Prostate gland (tissue), 2 donors: ENCODE measurements at places on chromosomes 3 and 15.

GRCh38 chr3:191382661-191383060 is 52.3 kb upstream of the UTS2B start:
- no peaks in the 10 kb centered on the region for H3K4me1 ChIP-seq
- no peak overlapping the region for H3K4me3 ChIP-seq
- no peak overlapping the region for H3K27ac ChIP-seq
- no peak for DNase-seq
- no peaks in the 10 kb centered on the region for H3K27me3 ChIP-seq
- H3K36me3 ChIP-seq = no peaks in the 10 kb centered on the region

- no peak for DNase-seq
- no peak overlapping the region for H3K4me3 ChIP-seq
- H3K36me3 ChIP-seq = no peaks in the 10 kb centered on the region
Observed at GRCh38 chr3:142897807-142898206, 8.9 kb upstream of the PCOLCE2 start.

DNA sequence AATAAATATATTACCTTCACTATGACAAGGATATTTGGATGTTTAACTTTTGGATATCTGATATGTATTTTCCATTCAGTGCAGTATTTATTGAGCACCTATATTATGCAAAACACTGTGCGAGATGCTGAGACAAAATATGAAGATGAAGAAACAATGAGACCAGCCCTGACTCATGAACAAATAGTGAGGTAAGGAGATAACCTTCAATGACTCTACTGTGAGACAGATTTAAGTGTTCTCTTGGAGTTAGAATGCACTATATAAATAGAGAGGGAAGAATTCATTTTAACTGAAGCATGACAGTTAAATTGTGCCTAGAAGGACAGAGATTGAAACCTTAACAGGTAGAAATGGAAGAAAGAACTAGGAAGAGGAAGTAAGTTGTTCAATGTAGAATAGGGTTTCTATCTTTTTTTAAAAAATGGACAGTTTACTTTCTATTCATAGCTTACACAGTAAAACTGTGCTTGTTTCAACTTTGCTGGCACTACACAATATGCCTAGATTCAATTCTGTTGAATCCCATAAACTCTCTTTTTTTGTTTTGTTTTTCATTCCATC is 124.2 kb downstream of the ZBTB20 start:
- H3K27me3 ChIP-seq = no peaks in the 10 kb centered on the region
- no peaks in the 10 kb centered on the region for H3K36me3 ChIP-seq
- no peak overlapping the region for H3K4me3 ChIP-seq
- no peaks in the 10 kb centered on the region for H3K4me1 ChIP-seq
- no peak overlapping the region for H3K27ac ChIP-seq

DNA sequence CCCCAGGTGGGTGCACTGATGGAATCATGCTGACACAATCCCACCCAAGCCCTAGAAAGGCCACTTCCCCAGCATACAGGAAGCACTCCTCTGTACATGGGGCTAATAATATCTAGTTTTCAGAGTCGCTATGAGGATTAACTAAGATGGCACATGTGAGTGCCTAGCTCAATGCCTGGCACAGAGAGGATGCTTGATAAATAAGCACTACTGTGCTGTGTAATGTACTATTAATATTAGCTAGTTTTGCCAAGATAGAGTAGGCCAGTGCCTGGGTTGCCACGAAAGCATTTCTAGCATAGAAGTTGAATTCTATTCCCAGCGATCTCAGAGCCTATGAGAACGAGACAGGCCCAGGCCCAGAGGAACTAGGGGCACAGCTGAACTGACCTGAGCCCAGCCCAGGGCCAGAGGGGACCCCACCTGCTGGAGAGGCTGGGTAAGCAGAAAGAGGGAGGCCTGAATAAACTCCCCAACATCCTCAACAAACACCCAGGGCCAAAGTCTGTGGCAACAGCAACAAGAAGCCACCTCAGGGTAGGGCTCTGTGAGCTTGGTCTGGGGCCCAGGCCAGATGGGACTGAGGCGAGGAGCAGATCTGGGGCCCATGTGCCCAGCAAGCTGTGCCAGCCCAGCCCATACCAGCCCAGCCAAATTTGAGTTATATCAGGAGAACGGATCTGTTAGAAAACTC is 7.6 kb upstream of the SEMA7A start:
- DNase-seq = no peak
- H3K27ac ChIP-seq = no peak overlapping the region
- H3K27me3 ChIP-seq = no peaks in the 10 kb centered on the region
- H3K4me1 ChIP-seq = no peaks in the 10 kb centered on the region
- H3K4me3 ChIP-seq = no peak overlapping the region

GRCh38 chr3:180000500-180000899 is 36.2 kb downstream of the PEX5L start:
- H3K27ac ChIP-seq = no peak overlapping the region
- no peaks in the 10 kb centered on the region for H3K27me3 ChIP-seq
- DNase-seq = no peak
- no peak overlapping the region for H3K4me3 ChIP-seq
- no peaks in the 10 kb centered on the region for H3K36me3 ChIP-seq
- H3K4me1 ChIP-seq = no peaks in the 10 kb centered on the region

- H3K36me3 ChIP-seq = no peaks in the 10 kb centered on the region
- H3K27ac ChIP-seq = no peak overlapping the region
- no peak for DNase-seq
- no peaks in the 10 kb centered on the region for H3K27me3 ChIP-seq
Observed at GRCh38 chr3:171328419-171329082, 131.7 kb downstream of the TNIK start.

DNA sequence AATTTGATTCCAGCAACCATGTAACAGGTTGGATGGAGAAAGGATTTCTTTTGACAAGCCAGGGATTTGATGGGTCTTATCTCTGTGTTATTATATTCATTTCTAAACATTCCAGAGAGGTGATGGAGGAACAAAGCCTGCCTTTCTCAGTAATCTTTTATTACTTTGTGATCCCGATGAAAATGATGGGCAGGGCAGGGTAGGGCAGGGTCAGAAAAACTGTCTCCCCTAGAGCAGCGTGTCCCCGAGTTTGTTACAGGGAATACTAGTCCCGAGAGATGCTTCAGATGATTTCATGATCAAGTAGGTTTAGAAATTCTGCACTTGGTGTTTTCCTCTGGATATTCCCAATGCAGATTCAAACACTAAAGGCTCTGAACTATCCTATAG is 111.8 kb upstream of the RGMA start:
- no peak for DNase-seq
- H3K27me3 ChIP-seq = no peaks in the 10 kb centered on the region
- H3K36me3 ChIP-seq = no peaks in the 10 kb centered on the region
- H3K4me1 ChIP-seq = no peaks in the 10 kb centered on the region
- no peak overlapping the region for H3K4me3 ChIP-seq

GRCh38 chr3:115071601-115072000 is 75.5 kb downstream of the ZBTB20 start:
- no peaks in the 10 kb centered on the region for H3K4me1 ChIP-seq
- no peak for DNase-seq
- no peaks in the 10 kb centered on the region for H3K27me3 ChIP-seq
- H3K4me3 ChIP-seq = no peak overlapping the region
- peak overlapping the region; percentile 6 for H3K27ac ChIP-seq
- H3K36me3 ChIP-seq = no peaks in the 10 kb centered on the region

DNA sequence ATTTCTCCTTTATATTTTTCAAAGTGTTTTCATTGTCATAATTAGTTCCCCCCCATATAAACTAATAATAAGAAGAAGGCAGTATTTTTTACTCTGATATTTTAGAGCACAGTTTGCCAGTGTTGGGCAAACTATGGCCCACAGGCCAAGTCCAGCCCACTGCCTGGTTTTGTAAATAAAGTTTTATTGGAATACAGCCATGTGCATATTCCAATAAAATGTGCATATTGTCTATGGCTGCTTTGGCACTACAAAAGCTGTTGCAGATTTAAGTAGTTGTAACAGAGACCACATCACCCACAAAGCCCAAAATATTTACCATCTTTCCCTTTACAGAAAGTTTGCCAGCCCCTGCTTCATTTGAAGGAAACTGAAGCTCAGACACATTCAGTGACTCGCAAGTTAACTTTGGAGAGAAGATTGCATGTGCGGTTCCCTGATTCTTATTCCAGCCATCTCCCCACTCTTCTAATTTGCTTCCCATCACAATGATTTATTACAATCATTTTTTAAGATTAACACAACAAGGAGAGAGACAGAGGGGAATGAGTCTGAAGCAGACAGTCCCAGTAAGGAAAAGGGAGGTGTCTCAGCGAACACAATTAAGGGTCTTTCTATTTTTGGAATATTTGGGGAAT is 48.9 kb downstream of the RFTN1 start:
- H3K36me3 ChIP-seq = no peaks in the 10 kb centered on the region
- H3K4me3 ChIP-seq = no peak overlapping the region
- no peaks in the 10 kb centered on the region for H3K27me3 ChIP-seq
- no peaks in the 10 kb centered on the region for H3K4me1 ChIP-seq

- H3K36me3 ChIP-seq = no peaks in the 10 kb centered on the region
- no peak overlapping the region for H3K27ac ChIP-seq
- H3K27me3 ChIP-seq = no peaks in the 10 kb centered on the region
Observed at GRCh38 chr3:8629151-8630021, 15.2 kb downstream of the SSUH2 start.

DNA sequence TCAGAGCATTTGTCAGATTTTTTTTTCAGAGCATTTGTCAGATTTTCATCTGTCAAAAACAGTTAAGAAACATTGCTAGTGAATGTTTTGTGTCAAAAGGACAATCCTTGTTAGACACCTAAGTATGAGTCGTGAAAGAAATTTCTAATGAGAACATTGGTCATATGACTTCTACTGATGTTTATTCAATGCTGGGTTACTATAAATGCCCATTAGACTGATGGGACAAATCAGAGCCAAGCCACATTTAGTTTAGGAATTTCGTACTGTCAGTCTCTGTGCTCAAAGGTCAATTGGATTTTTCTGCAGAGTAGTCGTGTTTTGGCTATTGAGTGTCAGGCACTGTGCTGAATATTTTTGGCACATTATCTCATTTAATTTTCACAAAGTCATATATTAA is 31.6 kb downstream of the TSC22D2 start:
- H3K4me3 ChIP-seq = no peak overlapping the region
- no peaks in the 10 kb centered on the region for H3K4me1 ChIP-seq
- no peaks in the 10 kb centered on the region for H3K27me3 ChIP-seq
- no peak overlapping the region for H3K27ac ChIP-seq
- DNase-seq = no peak
- no peaks in the 10 kb centered on the region for H3K36me3 ChIP-seq

GRCh38 chr3:184715943-184716621 is 4.2 kb upstream of the MAGEF1 start:
- no peaks in the 10 kb centered on the region for H3K36me3 ChIP-seq
- H3K4me3 ChIP-seq = no peak overlapping the region
- no peaks in the 10 kb centered on the region for H3K27me3 ChIP-seq
- no peak for DNase-seq
- H3K4me1 ChIP-seq = no peaks in the 10 kb centered on the region
- H3K27ac ChIP-seq = peak overlapping the region; percentile 29

GRCh38 chr3:34183611-34184340 is 385.3 kb downstream of the PDCD6IP start:
- H3K27me3 ChIP-seq = no peaks in the 10 kb centered on the region
- H3K4me3 ChIP-seq = no peak overlapping the region
- DNase-seq = no peak
- H3K36me3 ChIP-seq = no peaks in the 10 kb centered on the region

DNA sequence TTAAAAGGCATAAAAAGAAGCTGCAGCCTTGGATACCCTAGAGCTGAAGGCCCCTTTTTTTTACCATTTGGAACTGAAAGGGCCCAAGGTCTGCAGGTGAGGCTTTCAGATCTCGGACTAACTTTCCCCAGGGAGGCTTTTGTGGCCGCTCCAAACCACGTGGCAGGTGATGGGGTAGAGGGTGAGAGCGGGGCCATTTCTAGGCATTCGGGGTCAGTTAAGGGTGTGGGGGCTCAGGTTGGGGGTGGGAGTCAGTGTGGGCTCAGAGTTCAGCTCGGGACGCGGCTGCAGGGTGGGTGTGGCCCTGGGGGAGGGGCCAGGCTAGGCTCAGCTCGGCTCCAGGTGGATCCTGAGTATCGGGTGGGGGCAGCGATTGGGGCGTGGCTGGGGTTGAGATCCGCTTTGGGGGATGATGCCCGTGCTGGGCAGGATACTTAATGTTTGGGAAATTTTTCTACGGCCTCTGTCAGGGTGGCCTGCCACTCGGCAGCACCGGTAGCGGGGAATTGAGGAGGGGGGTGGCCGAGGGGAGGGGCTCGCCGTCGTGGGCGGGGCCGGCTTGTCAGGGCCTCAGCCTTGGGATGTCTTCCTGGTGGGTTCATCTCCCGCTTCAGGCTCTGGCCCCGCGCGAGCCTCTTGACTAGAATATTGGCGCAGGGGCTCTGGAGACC is 2.5 kb downstream of the KLF13 start:
- H3K4me1 ChIP-seq = peaks cover 9% of the 10 kb centered on the region
- no peak for DNase-seq
- peak overlapping the region; percentile 90 for H3K4me3 ChIP-seq
- H3K36me3 ChIP-seq = no peaks in the 10 kb centered on the region

- no peaks in the 10 kb centered on the region for H3K4me1 ChIP-seq
- no peak for DNase-seq
- H3K36me3 ChIP-seq = no peaks in the 10 kb centered on the region
- no peak overlapping the region for H3K27ac ChIP-seq
- H3K27me3 ChIP-seq = peaks cover 2% of the 10 kb centered on the region
Observed at GRCh38 chr15:31483053-31483985, 156.7 kb downstream of the KLF13 start.

DNA sequence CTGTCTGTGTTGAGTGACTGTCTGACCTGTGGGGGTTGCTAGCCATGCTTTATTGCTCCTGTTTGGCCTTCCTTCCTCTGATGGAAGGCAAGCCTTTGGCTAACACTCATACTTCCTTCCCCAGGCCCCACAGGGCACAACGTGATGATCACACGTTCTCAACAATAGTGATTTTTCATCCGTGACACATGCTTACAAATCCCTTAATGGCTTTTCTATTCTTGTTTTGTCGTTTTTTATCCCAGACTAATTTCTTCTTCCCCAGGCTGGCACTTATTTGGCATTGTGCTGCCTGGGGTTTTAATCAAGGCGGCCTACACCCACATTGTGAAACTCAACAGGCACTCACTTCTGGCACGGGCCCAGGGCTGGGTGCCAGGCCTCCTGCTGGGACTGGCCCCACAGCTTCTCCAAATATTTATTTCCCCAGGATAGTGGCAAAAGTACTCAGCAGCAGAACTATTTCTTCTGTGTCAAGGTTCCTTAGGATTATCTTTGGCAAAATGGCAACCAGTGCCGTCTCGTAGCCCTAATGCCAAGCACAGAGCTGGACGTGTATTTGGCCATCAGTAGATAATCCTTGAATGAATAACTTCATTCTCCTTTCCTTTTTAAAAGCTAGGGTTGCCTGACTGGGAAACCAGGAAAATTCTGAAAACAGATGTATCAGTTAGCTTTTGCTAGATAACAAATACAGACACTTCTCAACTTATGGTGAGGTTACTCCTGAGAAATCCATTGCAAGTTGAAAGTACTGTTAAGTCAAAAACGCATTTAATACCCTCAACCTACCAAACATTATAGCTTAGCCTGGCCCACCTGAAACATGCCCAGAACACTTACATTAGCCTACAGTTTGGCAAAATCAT is 30.6 kb downstream of the CMTM7 start:
- peaks cover 6% of the 10 kb centered on the region for H3K4me1 ChIP-seq
- H3K36me3 ChIP-seq = no peaks in the 10 kb centered on the region
- peak; percentile 96 for DNase-seq
- peak overlapping the region; percentile 47 for H3K27ac ChIP-seq
- H3K27me3 ChIP-seq = no peaks in the 10 kb centered on the region
